ENCODE measurements at places on chromosomes 5 and 9.

DNA sequence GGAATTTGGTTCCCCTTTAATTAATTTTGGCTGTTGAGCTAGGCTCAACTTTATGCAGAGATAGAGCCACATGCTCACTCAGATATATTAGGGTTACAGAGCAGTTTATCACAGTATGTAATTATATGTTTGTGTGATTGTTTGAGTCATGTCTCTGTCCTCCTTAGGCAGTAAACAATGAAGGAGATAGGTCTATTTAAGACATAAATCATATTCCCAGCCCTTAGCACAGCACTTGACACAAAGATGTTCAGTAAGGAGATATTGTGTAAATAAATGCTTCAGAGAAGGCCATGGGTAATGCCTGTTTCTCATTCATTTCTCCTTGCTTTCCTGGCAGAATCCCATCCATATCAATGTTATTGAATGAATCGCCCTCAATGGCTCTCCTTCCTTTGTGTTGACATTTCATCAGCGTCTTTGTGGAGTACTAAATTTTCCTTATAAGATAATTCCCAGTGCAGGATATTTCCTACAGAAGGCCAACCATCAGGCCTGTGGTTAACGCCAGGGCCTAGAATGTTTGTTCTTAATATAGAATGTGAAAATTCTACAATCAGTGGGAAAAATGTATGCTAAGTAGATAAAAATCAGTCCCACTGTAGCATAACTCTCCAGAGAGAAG lies 408.0 kb downstream of the EBF1 start:
- DNase-seq = no peak

DNA sequence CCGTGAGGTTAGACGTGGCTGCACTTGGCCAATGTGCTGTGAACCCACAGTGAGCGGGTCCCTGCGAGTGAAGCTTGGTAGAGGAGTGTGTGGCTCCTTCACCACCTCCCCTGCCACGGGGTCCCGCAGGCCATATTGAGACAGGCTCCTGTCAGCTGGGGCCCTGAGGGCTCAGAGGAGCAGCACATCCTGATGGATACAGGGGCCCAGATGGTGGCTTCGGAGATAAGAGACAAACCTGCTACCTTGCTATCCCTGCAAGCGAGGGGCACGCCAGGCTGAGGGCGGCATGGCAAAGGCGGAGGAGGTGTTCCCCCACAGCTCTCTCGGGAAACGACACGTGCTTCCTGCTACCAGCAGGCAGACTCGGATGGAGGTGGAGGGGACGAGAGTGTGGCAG lies 33.1 kb downstream of the SLC6A3 start:
- no peak for DNase-seq

GRCh38 chr5:33612386-33612785 lies 171.6 kb downstream of the TARS1 start:
- DNase-seq = no peak

GRCh38 chr5:16807547-16807864 lies 128.6 kb downstream of the MYO10 start:
- DNase-seq = no peak

DNA sequence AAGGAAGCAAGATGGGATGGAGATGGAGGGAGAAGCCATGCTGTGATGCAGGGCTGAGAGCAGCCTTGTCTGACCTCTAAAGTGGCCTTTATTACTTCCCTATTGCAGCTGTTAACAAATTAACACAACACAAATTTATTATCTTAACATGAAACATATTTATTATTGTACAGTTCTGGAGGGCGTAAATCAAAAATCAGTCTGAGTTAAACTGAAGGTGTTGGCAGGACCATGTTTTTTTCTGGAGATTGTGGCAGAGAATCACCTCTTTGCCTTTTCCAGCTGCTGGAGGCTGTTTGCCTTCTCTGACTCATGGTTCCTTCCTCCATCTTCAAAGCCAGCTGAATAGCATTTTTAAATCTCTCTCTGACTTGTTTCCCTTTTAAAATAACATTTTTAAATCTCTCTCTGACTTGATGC lies 7.2 kb upstream of the MCC start:
- DNase-seq = no peak

DNA sequence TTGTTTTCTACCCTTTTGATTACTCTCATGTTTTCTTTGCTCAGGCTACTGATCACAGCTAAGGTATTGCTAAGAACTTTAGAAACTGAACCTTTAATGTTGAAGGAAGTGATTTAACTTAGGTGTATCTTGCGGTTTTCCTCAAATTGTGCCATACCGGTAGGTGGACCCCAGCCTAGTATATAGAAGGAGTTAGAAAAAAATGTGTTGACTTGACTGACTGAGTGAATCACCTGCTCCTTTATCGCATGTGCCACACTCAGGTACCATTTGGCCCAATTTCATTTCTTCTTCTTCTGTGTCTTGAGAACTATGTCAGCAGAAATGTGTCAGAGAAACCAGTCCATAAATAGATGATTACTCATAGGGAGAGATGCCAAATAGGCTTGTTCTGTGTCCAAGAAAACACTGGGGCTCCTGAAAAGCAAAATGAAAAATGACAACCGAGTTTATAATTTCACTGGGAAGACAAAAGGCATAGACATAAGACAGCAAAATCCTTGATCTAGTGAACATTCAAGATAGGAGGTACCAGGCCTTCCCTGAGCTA lies 19.4 kb downstream of the PLPPR1 start:
- no peak for DNase-seq

DNA sequence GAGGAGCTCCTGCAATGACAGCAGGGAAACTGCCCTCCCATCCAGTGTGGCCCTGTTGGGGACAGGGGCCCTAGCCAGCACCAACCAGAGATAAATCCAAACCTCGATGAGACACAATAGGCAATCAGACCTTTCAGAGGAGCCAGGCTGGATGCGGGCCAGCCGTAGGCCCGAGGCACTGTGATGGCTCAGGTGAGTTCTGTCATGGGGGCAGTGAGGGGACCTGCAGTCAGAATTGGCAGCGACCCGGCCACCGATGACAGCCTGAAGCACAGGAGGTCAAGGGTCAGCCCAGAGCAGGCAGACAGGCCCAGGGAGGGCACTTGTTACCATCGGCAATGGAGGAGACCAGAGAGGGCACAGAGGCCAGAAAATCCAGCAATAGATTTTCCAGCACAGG lies 90.8 kb downstream of the FRMD3 start:
- no peak for DNase-seq

DNA sequence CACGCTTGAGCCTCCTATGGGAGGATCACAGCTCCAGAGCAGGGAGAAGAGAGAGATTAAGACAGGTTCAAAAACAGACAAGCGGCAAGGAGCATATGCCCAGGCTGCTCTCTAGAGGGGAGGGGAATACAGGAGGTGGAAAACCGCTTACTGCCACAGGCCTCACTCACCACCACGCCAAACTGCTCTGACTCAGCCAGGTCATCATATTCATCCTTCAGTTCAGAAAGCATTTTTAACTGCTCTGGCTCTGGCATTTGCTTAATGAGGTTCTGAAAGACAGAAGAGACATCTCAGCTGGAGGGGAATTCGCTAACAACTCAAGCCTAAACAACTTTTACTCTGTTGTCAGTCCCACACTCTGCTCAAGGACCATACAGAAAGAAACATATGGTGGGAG lies 40.1 kb downstream of the PCDHGC5 start:
- DNase-seq = no peak
